NCI-H2227 treated with DMSO at 0.1 percent for 48 hours (cell line): ENCODE measurements at places on chromosomes 6 and 20.

- peak; percentile 3 for DNase-seq
These were observed 59.2 kb upstream of the FNDC1 start for GRCh38 chr6:159110013-159110412.

DNA sequence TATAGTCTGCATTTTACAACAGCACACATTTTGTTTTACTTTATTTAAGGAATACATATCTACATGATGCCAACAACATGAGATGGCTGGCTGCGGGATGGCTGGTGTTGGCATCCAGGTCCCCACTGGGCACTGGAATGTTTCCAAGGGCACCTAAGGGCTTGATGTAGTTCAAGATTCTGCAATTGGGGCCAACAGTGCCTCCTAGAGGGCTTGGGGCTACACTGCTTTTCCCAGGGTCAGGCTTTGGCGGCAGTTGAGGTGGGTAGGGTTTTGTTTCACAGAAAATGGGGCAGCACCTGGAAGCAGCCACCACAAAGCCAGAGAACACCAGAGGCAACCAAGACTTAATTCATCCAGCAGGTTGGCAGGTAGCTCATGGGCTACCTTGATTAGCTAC is 202.2 kb upstream of the PRND start:
- no peak for DNase-seq

- no peak for DNase-seq
These were observed 612.3 kb upstream of the ZNF337 start for GRCh38 chr20:26308961-26309360.

- DNase-seq: no peak
These were observed 178.3 kb downstream of the TMEM242 start for GRCh38 chr6:157144859-157145568.

GRCh38 chr20:34473262-34473883 is 42.8 kb upstream of the DYNLRB1 start:
- peak; percentile 4 for DNase-seq

- no peak for DNase-seq
These were observed 333.8 kb downstream of the PKHD1 start for GRCh38 chr6:51753635-51754034.

GRCh38 chr6:27591699-27592480 is 119.0 kb upstream of the ZNF184 start:
- peak; percentile 56 for DNase-seq

DNA sequence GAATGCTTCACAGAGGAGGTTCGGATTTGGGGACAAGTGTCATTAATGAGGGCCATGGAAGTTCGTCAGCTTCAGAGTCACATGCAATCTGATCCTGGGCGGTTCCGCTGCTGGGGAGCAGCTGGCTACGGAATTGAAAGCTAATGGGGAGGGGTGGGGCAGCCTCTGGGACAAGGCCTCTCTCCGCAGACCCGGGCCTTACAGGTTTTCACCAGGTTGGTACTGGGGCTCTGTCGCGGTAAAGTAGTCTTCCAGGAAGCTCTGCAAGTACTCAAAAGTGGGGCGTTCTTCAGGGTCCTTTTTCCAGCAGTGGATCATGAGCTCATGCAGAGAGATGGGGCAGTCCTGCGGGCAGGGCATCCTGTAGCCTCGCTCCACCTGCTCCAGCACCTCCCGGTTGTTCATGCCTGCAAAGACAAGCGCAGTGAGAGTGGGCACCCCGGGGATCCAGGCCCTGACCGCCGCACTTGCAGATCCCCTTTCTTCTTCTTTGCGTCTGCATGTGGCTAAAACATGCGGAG is 55.9 kb upstream of the TRAF3IP2 start:
- DNase-seq: no peak

- DNase-seq: no peak
These were observed 589 bp upstream of the PDCD2 start for GRCh38 chr6:170584954-170585498.

DNA sequence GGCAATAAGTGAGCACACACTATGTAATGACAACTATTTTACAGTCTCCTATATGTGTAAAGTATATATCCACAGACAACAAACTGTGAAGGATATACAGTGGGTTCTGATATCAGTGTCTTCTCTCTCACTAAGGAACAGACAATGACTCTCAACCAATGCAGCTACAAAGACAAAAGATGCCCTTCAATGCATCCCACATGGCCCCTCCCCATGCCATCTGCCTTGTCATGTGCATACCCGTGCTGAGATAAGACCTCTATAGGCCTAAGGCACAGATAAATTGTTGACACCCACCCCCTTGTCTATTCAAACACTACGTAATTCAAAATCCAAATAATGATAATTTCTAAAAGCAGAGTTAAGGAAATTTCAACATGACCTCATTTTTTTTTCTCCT is 1123.5 kb upstream of the MAP3K7 start:
- DNase-seq: no peak

GRCh38 chr20:10798811-10799210 is 125.0 kb upstream of the JAG1 start:
- DNase-seq: no peak
